ENCODE measurements at places on chromosomes 5 and 9.

GRCh38 chr5:134503088-134503936 lies 22.2 kb upstream of the JADE2 start:
- DNase-seq = peak; percentile 81

DNA sequence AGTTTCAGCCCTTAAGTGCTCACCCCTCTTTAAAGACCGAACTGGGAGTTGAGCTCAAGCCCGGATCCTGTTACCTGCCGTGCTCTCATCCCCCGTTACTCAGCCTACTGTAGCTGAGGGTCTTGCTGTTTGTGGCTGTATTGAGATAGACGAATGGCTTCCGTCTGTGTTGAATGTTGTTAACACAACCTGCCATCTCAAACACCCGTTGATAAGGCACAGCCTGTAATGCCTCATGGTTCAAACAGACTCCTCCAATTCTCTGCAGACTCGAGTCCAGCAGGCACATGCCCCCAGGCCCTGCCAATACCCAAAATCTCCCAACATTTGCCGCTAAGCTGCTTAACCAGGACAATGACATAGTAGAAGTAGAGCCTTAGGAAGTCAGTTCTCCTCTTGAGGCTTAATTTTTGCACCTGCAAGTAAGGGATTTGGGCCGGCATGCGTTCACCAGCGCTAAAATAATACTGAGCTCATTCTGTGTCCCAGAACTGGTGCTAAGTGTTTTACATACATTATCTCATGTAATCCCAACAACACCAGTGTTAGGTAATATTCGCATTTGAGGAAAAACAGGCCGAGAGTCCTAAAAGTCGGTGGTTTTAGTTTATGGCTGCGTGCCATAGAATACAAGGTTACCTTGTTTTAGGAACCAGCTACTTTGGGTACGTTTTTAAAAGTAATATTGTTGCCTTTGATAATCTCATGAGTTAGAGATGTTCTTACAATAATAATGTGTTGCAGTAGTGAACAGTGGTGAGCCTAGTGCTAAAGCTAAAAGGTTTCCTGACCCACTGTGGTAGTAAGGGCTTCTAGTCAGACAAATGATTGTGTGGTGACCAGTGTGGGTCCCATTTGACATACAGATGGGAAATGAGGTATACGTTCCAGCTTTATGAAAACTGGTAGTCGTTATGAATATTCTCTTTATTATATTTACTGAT lies 1.5 kb upstream of the RFX3 start:
- DNase-seq = peak; percentile 11

GRCh38 chr5:174147551-174147950 lies 102.0 kb downstream of the NSG2 start:
- DNase-seq = no peak

DNA sequence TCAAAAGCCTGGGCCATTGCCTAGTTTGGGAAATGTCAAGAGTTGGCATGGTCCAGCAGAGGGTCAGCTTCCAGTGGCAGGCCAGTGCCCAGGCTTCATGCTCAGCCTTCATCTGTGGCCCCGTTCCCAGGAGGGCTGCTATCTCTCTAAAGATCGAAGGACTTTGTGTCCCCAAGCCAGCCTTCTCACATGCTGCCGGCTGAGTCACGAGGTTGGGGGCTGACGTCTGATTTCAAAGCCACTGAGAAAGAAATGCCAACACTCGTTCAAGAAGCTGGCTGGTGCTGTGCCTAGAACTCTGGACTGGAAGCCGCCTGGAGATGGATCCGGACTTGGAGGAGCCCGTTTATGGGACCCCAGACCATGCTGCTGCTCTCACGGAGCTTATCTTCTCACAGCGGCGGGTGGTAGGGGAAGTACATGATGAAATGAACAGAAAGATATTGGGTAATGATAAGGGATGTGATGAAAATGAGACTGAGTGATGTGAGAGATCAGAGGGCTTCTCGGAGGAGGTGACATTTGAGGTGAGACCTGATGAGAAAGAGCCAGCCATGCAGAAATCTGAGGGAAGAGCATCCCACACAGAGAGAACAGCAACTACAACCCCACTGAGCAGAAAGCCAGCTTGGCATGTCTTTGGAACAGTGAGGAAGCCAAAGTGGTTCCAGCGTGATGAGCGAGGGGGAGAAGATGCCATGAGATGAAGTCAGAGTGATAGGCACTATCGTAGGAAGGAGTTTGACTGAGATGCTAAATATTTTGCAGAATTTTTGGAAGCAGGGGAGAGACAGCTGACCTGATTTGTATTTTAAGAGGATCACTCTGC lies 54.9 kb upstream of the BOD1 start:
- peak; percentile 55 for DNase-seq

- DNase-seq = no peak
These were observed 231.1 kb upstream of the TBCA start for GRCh38 chr5:78007233-78007632.

DNA sequence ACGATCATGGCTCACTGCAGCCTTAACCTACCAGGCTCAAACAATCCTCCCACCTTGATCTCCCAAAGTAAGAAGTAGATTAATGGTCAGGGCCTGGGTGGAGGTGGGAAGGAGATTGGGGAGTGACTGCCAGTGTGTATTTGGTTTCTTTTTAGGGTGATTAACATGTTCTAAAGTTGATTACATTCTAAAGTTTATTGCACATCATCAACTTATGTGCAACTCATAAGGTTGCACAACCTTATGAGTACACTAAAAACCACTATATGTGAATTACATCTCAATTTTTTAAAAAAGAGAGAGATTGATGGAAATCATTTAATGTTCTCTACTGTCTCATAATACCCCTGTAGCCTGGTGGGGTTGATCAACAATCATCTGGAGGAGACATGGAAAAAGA lies 218.1 kb downstream of the AOPEP start:
- no peak for DNase-seq

- no peak for DNase-seq
These were observed 204.9 kb upstream of the NREP start for GRCh38 chr5:111961862-111962261.

DNA sequence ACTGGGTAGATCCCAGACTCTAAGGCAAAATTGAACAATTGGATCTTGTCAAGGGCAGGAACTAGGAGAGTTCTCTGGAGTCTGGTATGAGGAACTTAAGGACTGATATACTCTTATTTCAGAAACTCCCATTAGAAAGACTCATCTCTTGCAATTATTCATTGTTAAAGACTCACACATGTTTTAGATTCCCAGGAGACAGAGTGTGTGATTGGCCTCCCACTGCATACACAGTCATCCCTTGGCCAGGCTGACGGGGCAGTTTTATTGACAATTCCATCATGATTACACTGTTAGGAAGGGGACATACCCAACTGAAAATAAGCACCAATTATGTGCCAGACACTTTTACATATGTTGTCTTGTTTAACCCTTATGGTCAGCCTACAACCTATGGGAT lies 347.2 kb downstream of the DMAC1 start:
- no peak for DNase-seq

DNA sequence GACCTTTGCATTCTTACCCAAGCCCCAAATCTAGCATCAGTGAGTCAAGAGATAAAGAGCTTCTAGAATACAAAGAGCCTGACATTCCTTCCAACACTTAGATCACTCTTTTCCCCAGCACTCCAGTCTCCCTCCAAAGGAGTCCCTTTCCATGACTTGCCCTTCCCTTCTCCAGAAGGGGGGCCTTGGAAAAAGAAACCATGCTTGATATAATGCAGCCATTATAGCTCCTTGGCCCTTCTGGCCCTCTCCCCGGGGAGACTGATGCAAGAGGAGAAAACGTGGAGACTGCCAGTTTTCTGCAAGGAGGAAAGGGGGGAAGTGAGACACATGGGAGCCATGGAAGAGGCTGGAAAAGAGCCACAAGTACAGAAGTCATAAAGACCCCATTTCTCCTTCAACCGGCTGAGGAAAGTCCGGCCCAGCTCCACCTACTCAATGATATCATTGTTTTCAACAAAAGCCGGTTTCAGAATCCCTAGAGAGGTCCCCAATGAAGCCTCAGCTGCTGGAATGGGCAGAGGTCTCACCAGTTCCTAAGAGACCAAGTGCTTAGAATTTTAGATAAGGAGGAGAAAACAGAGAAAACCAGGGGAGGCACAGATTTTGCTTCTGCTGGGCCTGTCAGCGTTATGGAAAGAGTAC lies 29.0 kb downstream of the ADAM19 start:
- peak; percentile 56 for DNase-seq

DNA sequence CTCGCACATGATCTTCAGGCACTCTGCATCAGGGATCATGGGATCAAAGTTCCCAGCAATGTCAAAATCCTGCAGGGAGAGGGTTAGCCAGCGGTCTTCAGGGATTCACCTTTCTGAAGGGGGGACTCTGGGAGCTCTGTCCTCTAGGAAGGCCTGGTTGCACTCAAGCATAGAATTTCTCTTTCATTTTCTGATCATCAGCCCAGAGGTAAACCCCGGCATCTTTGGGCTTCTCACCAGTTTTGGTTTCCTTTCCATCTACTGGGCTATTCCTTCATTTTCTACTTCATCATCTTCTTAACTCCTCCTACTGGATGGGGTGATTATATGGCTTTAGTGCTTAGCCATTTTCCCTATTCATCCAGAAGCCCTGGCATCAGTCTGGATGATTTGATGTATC lies 4.6 kb upstream of the DND1 start:
- DNase-seq = no peak

DNA sequence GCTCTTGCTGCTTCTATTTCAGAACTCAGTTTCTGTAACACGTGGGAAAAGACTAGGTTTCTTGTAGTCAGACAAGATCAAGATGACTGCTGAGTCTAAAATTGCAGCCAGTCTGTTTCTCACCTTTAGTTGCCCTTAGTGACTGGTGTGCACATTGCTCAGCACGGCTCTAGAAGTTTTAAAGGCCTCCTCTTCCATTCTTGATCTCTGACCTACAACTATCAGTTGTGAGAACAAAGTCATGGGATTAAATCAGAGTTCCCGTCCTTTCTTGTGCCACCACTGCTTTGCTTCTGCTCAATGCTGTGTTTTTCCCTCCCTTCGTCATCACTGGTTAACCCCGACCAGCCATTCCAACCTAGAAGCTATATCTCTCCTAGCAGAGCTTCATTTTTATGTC lies 52.8 kb downstream of the GDA start:
- DNase-seq = no peak
